ENCODE measurements at places on chromosomes 7 and 10.

GRCh38 chr10:88415533-88416130, 167.5 kb downstream of the RNLS start:
- DNase-seq: peak; percentile 33

GRCh38 chr10:109358325-109358724, 565.0 kb downstream of the XPNPEP1 start:
- no peak for DNase-seq

- DNase-seq: no peak
These were observed 7.2 kb downstream of the DNAH11 start for GRCh38 chr7:21550076-21550475.

- no peak for DNase-seq
These were observed 78.7 kb downstream of the FRMPD2 start for GRCh38 chr10:48195803-48196202.

DNA sequence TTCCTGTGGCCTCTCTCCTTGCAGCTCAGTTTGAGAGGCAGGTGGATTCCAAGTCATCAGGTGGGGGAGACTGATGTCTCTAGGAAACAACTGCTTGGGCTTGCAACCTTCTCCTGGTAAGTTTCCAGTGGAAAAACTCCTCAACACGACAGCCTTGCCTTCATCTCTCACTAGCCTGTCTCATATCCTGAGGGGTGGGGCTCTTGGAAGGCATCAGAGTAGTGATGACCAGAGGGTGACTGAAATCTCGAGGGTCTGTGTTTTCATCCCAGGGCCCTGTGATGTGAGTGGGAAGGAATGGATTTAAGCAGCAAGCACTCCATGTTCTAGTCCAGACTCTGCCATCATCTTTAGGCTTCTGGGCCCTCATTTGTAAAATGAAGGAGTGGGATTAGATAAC, 107.0 kb downstream of the NRP1 start:
- no peak for DNase-seq
